ENCODE measurements at places on chromosomes 1 and 21.

- DNase-seq: no peak
- H3K36me3 ChIP-seq: peaks cover 2% of the 10 kb centered on the region
- H3K4me1 ChIP-seq: no peaks in the 10 kb centered on the region
- H3K27me3 ChIP-seq: no peaks in the 10 kb centered on the region
- no peak overlapping the region for H3K27ac ChIP-seq
Measured at GRCh38 chr1:106584676-106585075, 471.8 kb upstream of the PRMT6 start.

DNA sequence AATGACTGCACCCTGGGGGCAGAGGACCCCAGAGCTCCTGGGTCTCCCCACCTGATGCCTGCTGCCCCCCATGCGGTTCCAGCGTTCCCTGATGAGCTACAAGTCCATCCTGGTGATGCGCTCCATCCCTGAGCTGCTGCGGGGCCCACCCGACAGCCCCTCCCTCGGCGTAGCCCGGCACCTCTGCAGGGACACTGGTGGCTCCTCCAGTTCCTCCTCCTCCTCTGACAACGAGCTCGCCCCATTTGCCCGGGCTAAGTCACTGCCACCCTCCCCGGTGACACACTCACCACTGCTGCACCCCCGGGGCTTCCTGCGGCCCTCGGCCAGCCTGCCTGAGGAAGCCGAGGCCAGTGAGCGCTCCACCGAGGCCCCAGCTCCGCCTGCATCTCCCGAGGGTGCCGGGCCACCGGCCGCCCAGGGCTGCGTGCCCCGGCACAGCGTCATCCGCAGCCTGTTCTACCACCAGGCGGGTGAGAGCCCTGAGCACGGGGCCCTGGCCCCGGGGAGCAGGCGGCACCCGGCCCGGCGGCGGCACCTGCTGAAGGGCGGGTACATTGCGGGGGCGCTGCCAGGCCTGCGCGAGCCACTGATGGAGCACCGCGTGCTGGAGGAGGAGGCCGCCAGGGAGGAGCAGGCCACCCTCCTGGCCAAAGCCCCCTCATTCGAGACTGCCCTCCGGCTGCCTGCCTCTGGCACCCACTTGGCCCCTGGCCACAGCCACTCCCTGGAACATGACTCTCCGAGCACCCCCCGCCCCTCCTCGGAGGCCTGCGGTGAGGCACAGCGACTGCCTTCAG lies 35.5 kb downstream of the TRIM11 start:
- no peaks in the 10 kb centered on the region for H3K27me3 ChIP-seq
- H3K27ac ChIP-seq: no peak overlapping the region
- H3K36me3 ChIP-seq: no peaks in the 10 kb centered on the region
- no peak for DNase-seq
- no peaks in the 10 kb centered on the region for H3K4me1 ChIP-seq
- no peak overlapping the region for H3K4me3 ChIP-seq

- no peak overlapping the region for H3K27ac ChIP-seq
- no peaks in the 10 kb centered on the region for H3K36me3 ChIP-seq
Measured at GRCh38 chr1:155037043-155037442, 3.4 kb downstream of the DCST1 start.

- no peaks in the 10 kb centered on the region for H3K27me3 ChIP-seq
- no peak overlapping the region for H3K27ac ChIP-seq
- no peak for DNase-seq
- H3K4me3 ChIP-seq: no peak overlapping the region
- no peaks in the 10 kb centered on the region for H3K4me1 ChIP-seq
Measured at GRCh38 chr1:22527555-22528296, 35.6 kb upstream of the EPHA8 start.

DNA sequence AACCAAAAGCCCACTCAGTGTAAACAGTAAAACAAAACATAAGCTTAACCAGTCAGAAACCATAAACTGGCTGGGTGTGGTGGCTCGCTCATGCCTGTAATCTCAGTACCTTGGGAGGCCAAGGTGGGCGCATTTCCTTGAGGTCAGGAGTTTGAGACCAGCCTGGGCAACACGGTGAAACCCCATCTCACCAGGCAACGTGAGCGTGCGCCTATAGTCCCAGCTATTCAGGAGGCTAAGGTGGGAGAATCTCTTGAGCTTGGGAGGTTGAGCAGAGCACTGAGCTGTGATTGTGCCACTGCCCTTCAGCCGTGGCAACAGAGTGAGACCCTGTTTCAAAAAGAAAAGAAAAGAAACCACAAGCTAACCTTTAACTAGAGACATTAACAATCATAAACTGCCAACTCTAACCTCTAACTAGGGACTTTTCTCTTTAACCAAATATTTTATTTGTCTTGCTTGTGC lies 13.1 kb upstream of the PRRC2C start:
- H3K27ac ChIP-seq: no peak overlapping the region
- H3K4me3 ChIP-seq: no peak overlapping the region
- no peak for DNase-seq
- no peaks in the 10 kb centered on the region for H3K36me3 ChIP-seq
- H3K27me3 ChIP-seq: peaks cover 9% of the 10 kb centered on the region
- H3K4me1 ChIP-seq: no peaks in the 10 kb centered on the region

DNA sequence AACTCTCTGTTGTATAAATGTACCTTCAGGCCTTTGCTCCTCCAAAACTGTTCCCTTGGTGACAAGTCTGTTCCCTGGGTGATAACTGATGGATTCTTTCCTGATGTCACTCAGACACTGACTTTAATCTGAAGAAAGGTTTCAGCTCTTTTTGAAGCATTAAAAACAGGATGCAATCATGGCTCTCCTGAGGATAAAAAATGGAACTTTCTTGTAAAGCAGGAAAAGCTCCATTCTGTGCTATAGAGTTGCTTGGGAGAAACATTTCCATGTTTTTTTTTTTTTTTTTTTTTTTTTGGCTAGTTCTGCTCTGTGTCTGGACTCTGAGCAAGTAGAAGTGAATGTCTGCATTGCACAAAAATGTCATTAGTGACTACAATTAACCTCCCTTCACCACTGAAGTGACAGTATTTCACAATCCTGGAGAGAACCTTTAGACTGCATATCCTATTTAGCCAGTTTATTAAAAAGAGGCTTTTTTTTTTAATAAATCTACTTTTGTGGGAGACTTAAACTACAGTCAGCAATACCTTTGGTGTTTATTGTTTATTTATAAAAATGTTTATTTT lies 101.7 kb upstream of the PRMT6 start:
- no peaks in the 10 kb centered on the region for H3K36me3 ChIP-seq
- H3K4me1 ChIP-seq: no peaks in the 10 kb centered on the region
- no peak for DNase-seq
- no peak overlapping the region for H3K27ac ChIP-seq
- H3K27me3 ChIP-seq: peaks cover 10% of the 10 kb centered on the region

DNA sequence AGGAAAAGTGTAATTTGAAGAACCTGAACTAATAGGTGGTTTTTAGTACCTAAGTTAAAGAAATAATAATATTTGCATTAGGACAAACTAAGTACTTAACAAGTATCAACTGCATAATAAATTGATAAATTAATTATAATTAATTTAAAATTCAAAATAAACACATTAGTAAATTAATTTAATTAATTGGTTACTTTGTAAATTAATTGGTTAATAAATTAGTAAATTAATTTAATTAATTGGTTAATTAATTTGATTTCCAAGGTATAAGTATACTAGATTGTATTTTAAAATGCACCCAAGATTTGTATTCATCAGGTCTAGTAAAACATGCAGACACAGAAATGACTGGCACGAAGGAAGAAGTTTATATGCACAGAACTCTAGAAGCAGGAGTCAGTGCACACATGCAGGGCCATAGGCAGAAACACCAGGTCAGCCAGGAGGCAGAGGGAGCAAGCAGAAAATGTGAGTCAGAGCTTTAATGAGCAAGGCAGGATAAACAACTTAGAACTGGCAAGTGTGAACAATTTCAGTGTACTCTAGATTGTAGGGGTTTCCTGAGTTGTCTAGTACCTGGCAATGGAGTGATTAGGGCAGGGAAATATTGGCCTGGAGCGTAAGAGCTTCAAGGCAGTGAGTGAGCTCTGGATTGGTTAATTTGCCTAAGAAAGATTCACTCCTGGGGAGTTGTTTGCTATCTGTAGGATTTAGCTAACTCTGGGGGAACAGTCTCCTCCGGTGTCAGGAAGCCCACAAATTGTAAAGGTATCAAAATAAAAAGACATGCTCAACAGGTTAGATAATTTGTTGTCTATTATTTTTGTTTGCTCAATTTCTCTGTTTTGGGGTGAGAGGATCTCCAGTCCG lies 665.7 kb downstream of the MRPL39 start:
- H3K4me1 ChIP-seq: no peaks in the 10 kb centered on the region
- no peaks in the 10 kb centered on the region for H3K27me3 ChIP-seq
- H3K27ac ChIP-seq: no peak overlapping the region

GRCh38 chr1:157704878-157705277 lies 4.3 kb upstream of the FCRL3 start:
- H3K36me3 ChIP-seq: peaks cover 6% of the 10 kb centered on the region
- peak overlapping the region; percentile 5 for H3K4me3 ChIP-seq
- H3K27me3 ChIP-seq: no peaks in the 10 kb centered on the region
- peaks cover 75% of the 10 kb centered on the region for H3K4me1 ChIP-seq

- H3K27ac ChIP-seq: no peak overlapping the region
- DNase-seq: no peak
- no peaks in the 10 kb centered on the region for H3K4me1 ChIP-seq
Measured at GRCh38 chr1:222928212-222928611, 113.4 kb downstream of the DISP1 start.

GRCh38 chr21:33240404-33240803 lies 10.7 kb downstream of the IFNAR2 start:
- no peak for DNase-seq
- peak overlapping the region; percentile 62 for H3K4me3 ChIP-seq
- peak overlapping the region; percentile 93 for H3K27ac ChIP-seq
- H3K36me3 ChIP-seq: peaks cover 25% of the 10 kb centered on the region

GRCh38 chr1:43073490-43074230 lies 98.4 kb downstream of the EBNA1BP2 start:
- no peak overlapping the region for H3K4me3 ChIP-seq
- H3K4me1 ChIP-seq: peaks cover 5% of the 10 kb centered on the region
- H3K36me3 ChIP-seq: peaks cover 2% of the 10 kb centered on the region
- peak; percentile 68 for DNase-seq

DNA sequence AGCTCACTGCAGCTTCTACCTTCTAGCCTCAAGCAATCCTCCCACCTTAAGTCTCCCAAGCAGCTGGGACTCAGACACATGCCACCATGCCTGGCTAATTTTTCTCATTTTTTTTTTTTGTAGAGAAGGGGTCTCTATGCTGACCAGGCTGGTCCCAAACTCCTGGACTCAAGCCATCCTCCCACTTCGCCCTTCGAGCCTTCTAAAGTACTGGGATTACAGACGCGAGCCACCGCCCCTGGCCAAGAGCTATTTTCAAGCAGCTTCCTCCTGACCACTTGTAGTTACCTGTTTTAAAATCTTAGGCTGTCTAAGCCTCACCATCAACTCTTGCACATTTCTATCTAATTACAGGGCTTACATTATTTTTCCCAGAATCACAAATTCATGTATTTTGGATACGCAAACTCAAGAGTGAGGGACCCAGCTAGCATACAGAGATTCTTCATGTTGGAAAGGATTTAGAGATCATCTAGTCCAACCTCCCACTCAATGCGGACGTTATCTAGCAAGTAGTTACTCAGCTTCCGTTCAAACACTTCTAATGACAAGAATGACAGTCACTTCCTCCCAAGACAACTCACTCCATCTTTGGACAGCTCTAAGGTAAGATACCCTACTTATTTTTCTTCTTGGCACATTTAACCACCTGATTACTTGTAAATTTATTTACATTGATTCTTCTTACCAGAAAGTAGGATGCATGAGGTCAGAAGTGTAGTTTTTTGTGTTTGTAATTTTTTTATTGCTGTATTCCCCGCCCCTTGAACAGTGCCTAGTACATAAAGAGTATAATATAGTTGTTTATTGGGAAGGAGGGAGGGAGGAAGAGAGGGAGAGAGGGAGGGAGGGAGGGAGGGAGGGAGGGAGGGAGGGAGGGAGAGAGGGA lies 65.4 kb downstream of the LUZP1 start:
- peaks cover 9% of the 10 kb centered on the region for H3K36me3 ChIP-seq
- H3K27ac ChIP-seq: peak overlapping the region; percentile 95
- peaks cover 53% of the 10 kb centered on the region for H3K4me1 ChIP-seq
- H3K4me3 ChIP-seq: peak overlapping the region; percentile 68
- DNase-seq: no peak
- no peaks in the 10 kb centered on the region for H3K27me3 ChIP-seq

- H3K4me3 ChIP-seq: peak overlapping the region; percentile 96
- DNase-seq: no peak
- peaks cover 44% of the 10 kb centered on the region for H3K36me3 ChIP-seq
- H3K27ac ChIP-seq: peak overlapping the region; percentile 97
- H3K27me3 ChIP-seq: no peaks in the 10 kb centered on the region
- peaks cover 62% of the 10 kb centered on the region for H3K4me1 ChIP-seq
Measured at GRCh38 chr1:67429528-67430357, 459 bp downstream of the SERBP1 start.

GRCh38 chr1:37151789-37152188 lies 117.5 kb upstream of the GRIK3 start:
- DNase-seq: no peak
- H3K4me3 ChIP-seq: no peak overlapping the region
- H3K36me3 ChIP-seq: no peaks in the 10 kb centered on the region
- peaks cover 40% of the 10 kb centered on the region for H3K27me3 ChIP-seq
- no peaks in the 10 kb centered on the region for H3K4me1 ChIP-seq
- H3K27ac ChIP-seq: no peak overlapping the region

DNA sequence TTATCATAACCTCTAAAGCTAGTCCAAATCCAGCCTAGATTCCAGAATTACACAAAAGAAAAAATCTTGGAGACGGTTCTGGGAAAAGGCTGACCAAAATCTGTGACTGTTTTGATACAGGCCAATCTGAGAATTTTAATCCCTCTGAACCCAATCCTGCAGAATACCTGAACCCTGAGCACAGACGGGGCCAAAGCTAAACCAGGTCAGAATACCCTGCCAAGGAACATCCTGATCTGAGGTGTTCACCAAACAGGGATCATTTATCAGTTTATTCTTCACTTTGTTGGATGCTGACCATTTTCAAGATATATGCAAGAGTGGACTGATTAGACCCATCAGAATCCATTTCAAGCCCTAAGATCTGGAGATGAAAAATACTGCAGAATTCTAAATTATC lies 3.6 kb downstream of the RC3H1 start:
- no peak for DNase-seq
- no peak overlapping the region for H3K4me3 ChIP-seq
- H3K27ac ChIP-seq: no peak overlapping the region
- H3K27me3 ChIP-seq: no peaks in the 10 kb centered on the region
- H3K4me1 ChIP-seq: peaks cover 67% of the 10 kb centered on the region
- H3K36me3 ChIP-seq: peaks cover 10% of the 10 kb centered on the region

DNA sequence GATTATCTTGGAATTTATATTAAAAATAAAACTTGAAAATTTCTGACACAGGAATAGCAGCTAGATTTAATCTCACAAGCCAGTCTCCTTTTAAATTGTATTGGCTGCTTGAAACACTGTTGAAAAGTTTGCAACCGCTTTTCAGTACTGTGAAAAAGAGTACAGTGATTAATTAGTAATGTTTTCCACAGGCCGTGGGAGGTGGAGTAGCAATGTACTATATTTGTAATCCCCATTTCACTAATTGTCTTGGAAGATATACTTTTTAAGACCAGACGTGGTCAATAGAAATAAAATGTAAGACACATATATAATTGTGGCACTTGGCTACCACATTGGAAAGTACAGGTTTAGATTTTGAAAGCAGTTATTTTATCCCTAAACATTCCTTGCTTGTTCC lies 40.8 kb upstream of the MYOCOS start:
- no peaks in the 10 kb centered on the region for H3K27me3 ChIP-seq
- H3K4me3 ChIP-seq: no peak overlapping the region
- peaks cover 19% of the 10 kb centered on the region for H3K4me1 ChIP-seq

- H3K4me1 ChIP-seq: peaks cover 4% of the 10 kb centered on the region
- H3K36me3 ChIP-seq: no peaks in the 10 kb centered on the region
- no peak for DNase-seq
- H3K27ac ChIP-seq: no peak overlapping the region
Measured at GRCh38 chr1:111732718-111733117, 6.5 kb downstream of the INKA2 start.
